Occipital lobe (tissue), 3 donors: ENCODE measurements at places on chromosomes 3 and 15. TPM values are rescaled to one million over a fixed set of nuclear protein-coding genes. Genes with fewer than 3 reads are reported as not detected.

- DNase-seq = no peak
These were observed 44.5 kb downstream of the BCL2L10 start for GRCh38 chr15:52068004-52068615.

The ETV5 gene
- 46.2 TPM for total RNA-seq

DNA sequence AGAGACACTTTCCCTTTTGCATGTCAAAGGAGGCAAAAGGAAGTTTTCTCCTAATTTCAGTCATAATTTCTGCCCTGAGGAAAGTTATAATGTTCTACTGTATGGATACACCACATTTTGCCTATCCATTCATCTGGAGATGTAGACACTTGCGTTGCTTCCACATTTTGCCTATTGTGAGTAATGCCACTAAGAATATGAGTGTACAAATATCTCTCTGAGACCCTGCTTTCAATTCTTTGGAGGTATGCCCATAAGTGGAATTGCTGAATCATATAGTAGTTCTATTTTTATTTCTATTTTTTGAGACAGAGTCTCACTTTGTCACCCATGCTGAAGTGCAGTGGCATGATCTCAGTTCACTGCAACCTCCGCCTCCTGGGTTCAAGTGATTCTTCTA lies 3.6 kb upstream of the CD276 start:
- no peak for DNase-seq

GRCh38 chr3:32437896-32438295 lies 46.2 kb downstream of the CMTM7 start:
- no peak for DNase-seq

GRCh38 chr3:89584398-89584797 lies 477.0 kb downstream of the EPHA3 start:
- no peak for DNase-seq

DNA sequence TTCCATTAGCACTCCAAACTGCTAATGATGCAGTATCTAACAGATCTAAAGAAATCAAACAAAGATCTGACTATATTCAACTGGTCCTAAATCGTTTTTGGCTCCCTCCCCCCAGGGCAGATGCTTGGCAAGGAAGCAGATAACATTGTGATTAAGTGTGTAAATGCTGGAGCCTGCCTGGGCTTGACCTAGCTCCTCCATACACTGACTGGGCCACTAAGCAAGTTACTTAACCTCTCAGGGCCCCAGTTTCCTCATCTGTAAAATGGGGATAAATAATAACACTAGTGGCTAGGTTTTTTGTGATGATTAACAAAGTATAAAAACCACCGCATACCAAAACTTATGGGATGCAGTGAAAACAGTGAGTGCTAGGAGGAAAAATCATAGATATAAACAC lies 9.2 kb downstream of the EID1 start:
- DNase-seq = no peak

- DNase-seq = no peak
These were observed 18.4 kb downstream of the SRGAP3 start for GRCh38 chr3:9231006-9231405.

DNA sequence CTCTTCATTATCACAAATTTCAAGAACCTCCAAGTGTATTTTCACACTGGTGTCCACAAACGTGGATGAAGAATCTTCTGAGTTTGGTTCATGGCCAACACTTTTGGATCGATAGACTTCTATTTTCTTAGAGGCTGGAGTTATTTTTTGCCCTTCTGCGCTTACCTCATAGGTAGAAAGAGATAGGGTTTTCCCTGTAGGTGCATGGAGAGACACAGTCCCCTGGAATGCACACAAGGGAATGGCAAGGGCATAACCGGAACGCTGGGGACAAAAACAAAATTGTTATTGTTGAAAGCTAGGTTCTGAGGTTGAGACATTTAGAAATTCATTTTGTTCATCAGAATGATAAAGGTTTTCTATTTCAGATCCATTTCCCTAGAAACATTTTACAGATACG lies 13.7 kb upstream of the DHX36 start:
- no peak for DNase-seq

The AGBL1 gene
- total RNA-seq = 0.47 TPM

DNA sequence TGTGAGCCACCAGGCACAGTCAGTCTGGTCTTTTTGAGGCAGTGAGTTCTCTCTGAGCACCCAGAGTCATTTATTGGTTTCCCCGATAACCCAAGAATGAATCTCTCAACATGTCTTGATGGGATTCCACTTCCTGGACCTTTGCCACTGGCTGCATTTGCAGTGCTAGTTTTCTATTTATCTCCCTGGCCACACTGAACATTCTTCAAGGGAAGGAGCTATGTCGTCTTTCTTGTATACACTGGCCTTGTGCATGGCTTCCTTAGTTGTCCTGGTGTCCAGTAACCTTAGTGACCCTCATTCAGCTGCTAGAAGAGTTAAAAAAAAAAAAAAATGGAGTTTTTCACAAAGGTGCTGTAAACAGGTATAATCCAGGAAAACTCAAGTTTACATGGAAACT lies 64.9 kb upstream of the CMTM7 start:
- DNase-seq = no peak

GRCh38 chr3:12371525-12372140 lies 82.8 kb downstream of the PPARG start:
- DNase-seq = no peak

GRCh38 chr15:21267671-21268395 lies 172.5 kb downstream of the POTEB3 start:
- DNase-seq = no peak

- DNase-seq = no peak
These were observed 238.2 kb downstream of the GREM1 start for GRCh38 chr15:32956006-32956405.

The GRM2 gene
- 12.5 TPM for total RNA-seq

The GUCA1C gene
- total RNA-seq = not detected

The TM4SF18 gene
- 5.6 TPM for total RNA-seq

The NTRK3 gene
- total RNA-seq = 52.3 TPM

DNA sequence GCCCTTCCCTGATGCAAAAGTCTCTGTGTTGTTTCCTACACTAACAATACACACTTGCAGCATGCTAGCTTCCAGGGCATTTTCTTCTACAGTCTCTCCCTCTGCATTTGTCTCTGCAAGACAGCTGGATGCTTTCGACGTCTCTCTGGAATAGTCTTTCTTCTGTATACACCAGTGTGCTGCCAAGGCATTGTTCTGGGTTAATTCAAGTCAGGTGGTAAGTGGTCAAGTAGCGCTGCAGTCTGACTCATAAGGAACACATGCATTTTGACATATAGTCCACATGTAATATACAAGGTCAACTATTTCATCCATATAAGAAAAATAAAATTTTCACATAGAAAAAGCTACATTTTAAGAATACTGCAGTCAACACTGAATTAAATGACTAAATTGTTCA lies 92.7 kb downstream of the MYLK start:
- no peak for DNase-seq

GRCh38 chr15:68383161-68384074 lies 48.5 kb downstream of the ITGA11 start:
- DNase-seq = no peak

DNA sequence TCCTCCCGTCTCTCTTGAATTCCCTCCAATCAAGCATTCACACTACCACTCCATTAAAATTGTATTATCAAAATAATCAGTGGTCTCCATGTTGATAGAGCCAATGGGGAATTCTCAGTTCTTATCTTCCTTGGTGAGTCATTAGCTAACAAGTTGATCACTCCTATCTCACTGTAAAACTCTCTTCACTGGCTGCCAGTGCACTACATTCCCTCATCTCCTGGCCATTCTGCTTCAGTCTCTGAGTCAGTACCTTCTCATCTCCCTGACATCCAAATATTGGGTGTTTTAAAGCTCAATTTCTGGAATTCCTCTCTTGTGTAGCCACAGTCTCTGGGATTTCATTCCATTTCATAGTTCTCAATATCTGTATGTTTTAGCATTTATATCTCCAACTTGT lies 175.2 kb downstream of the ALDH1A2 start:
- no peak for DNase-seq

The HRG gene
- not detected for total RNA-seq

- no peak for DNase-seq
These were observed 9.5 kb downstream of the SEMA4B start for GRCh38 chr15:90210593-90210992.

DNA sequence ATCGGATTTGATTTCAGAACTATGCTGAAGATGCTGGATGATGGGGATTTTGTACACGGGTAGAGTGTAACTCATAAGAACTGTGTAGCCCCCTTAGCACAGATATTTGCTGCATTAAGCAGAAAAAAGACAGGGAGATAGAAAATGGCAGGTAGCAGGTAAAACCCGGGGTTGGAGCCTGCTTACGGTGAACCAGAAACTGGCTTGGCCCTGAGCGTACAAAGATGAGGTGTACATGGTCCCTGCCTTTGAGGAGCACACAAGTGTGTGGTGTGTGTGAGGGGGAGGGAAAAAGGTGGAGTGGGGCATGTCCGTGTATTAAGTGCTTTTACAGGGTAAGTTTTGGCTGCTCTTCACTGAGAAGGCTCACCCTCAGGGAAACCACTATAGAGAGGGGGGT lies 3.5 kb downstream of the LPP start:
- no peak for DNase-seq

- DNase-seq = no peak
These were observed 107.9 kb upstream of the FAM174B start for GRCh38 chr15:92763459-92763858.

- no peak for DNase-seq
These were observed 82.4 kb upstream of the HERC1 start for GRCh38 chr15:63915873-63916771.

The LRRC49 gene
- 173 TPM for total RNA-seq

The FES gene
- total RNA-seq = 4.8 TPM

GRCh38 chr15:89161666-89162065 lies 59.7 kb downstream of the RLBP1 start:
- DNase-seq = no peak

The IL17RE gene
- total RNA-seq = not detected

The MED12L gene
- 6.1 TPM for total RNA-seq

DNA sequence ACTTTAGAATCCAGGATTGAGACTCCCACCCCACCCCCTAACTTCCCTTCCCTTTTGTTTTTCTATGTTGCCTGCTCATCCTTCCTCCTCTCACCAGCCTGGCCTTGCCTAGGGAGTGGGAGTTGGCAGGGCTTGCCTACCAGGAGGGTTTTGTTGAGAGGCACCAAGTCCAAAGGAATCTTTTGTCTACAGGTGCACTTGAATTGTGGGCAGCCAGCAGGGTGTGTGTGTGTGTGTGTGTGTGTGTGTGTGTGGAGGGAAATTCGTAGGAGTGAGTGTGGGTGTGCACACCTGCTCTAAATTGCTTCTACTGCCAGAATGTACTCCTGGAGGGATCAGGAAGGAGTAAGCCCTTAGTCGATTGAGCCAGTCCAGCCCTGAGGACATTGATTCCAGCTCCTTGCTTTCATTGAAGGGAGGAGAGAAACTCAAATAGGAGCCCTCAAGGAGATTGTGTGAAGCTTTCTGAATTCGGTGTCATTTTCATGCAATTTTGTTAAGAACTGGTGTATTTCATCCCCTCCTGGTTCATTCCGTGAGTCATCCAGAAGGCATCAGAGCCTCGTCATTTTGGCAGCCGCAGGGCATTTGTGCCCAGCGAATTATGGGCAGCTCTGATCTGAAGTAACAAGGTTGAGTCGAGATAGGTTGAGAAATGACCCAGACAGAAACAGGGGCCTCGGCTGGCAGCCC lies 112.1 kb downstream of the SLCO3A1 start:
- DNase-seq = peak; percentile 22

The FRMD4B gene
- total RNA-seq = 54.6 TPM

DNA sequence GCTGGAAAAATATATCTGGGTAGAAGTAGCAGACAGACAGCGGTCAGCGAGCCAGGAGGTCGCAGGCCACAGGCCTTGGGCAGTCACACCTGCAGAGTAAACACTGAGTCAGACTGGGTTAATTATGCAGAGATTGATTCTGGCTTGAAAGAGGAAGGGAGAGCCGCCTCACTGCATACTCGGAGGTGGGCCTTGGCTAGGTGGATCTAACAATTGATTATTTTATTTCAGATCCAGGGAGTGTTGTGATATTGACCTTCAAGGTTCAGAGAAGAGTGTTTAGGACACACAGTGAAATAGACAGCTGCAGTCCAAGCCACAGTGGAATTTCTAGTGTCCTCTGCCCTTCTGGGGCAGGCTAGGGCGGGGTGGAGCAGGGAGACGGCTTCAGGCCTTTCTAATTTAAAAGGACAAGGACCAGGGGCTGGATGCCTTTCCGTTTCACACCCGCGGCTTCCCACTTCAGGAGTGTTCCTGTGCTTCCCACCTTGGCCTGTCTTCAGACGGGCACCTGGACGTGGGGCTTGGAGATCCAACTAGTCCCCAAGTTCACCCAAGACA lies 237.3 kb downstream of the XXYLT1 start:
- DNase-seq = no peak

DNA sequence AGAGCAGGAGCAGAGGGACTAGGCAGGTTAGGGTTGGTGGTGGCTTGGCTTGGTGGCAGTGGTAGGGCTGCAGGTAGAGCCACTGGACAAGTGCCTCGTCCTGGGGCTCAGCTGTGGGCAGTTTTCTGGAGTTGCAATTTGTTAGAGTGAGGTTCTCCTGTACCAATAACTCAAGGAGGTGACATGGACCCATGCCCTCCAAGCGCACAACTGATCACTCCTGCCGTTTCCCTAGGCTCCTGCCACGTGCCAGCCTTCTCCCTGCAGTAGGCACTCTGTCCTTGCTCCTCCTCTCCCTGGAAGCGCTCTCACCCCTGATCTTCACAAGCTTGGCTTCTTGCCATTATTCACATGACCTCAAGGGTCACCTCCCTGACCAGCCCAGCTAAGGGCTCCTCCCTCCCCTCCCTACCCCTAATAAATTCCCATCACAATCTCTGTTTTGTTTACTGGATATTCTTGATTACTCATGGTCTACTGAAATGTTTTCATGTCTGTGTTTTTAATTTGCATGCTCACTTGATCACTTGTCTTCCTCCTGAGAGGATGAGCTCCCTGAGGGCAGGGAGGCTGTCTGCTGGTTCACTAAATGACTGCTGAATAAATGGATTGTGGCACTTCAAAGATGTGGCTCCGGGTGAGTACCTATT lies 3.3 kb downstream of the WNT7A start:
- DNase-seq = no peak

- DNase-seq = no peak
These were observed 8.5 kb downstream of the PFKFB4 start for GRCh38 chr3:48548126-48548525.

GRCh38 chr3:121075191-121075590 lies 167.2 kb downstream of the STXBP5L start:
- no peak for DNase-seq

DNA sequence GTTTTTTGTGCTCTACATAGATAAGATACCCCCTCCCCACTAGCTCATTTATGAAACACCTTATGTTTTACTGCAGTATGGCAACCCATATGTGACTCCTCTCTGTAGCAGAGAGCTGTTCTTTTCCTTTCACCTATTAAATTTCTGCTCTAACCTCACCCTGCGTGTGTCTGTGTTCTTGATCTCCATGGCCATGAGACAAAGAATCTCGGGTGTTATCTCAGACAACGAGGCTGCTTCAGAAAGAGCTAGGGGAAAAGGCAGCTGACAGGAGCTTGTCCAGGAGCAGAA lies 18.0 kb downstream of the CCR8 start:
- DNase-seq = no peak

GRCh38 chr15:71781179-71781964 lies 29.0 kb upstream of the NR2E3 start:
- no peak for DNase-seq
